ENCODE measurements at places on chromosomes 1 and 21.

DNA sequence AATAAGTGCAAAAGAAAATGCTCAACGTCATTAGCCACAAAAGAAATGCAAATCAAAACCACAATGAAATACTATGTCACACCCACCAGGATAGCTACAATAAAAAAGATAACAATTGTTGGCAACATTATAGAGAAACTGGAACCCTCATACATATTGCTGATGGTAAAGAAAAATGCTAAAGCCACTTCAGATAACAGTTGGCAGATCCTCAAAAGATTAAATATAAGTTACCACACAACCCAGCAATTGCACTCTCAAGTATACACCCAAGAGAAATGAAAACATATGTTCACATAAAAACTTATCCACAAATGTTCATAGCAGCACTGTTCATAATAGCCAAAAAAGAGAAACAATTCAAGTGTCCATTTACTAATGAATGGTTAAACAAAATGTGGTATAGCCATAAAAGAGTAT lies 20.7 kb downstream of the TRIM33 start:
- no peak for DNase-seq

GRCh38 chr1:172145231-172145651 lies 275.2 kb upstream of the C1orf105 start:
- no peak for DNase-seq

GRCh38 chr1:72230746-72231145 lies 51.6 kb downstream of the NEGR1 start:
- DNase-seq: no peak

DNA sequence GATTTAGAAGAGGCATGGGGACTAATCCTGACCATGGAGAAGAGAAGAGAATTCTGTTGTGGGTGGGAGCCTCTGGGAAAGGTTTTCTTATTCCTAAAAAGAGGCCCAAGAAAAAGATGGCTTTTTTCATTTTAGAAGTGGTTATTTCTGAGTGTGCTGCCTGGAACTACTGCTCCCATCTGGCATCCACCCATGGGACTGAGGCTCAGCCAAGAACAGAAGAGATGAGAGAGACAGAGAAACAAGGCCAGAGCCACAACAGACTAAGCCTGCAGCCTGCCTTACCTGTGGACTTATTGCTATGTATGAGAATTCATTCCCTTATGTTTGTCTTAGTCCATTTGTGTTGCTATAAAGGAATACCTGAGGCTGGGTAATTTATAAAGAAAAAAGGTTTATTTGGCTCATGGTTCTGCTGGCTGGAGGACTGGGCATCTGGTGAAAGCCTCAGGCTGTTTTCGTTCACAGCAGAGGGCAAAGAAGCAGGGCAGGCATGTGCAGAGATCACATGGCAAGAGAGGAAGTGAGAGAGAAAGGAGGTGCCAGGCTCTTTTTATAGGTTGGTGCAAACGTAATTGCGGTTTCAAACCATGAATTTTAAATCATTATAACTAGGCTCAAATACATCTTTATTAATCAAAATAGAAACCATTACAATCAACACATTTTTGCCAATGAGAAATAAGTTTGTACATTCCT lies 57.5 kb upstream of the PRDM2 start:
- no peak for DNase-seq
